Activated T-helper 17 cell treated with anti-CD3 and anti-CD28 coated beads, Interleukin-2, amount 50 U/mL, for 72 hours (primary cell): ENCODE measurements at places on chromosomes 6 and 20. TPM values are rescaled to one million over a fixed set of nuclear protein-coding genes. Genes with fewer than 3 reads are reported as not detected.

GRCh38 chr6:134533991-134534390, 216.1 kb upstream of the SGK1 start:
- no peak for ATAC-seq

DNA sequence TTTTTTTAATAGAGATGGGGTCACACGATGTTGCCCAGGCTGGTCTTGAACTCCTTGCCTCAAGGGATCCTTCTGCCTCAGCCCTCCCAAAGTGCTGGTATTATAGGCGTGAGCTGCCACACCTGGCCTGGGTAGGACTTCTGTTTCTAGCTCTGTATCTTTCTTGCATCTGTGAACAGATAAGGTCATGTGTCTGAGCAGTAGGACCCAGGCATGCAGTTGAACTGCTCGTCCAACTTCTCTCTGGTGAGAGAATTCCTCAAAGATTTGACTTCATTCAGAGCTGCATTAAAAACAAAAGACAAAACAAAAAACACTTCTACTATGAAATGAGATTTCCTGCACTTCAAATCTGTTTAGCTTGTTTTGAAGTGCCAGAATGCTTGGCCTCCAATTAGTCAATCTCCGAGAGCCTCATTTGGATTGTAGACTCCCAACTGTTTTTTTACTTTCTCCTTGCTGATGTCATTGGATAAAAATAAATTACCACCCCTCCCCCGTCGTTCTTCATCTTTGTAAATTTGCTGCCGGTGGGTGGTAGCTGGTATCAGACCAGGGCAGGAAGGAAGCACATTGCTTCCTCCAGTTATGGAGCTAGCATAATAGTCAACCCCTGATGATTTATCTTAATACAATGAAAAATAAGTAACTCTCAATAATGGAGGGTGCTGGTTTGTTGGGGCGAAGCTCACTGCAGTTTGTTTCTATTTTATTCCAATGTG, 17.6 kb downstream of the CD109 start:
- ATAC-seq, result no peak

DNA sequence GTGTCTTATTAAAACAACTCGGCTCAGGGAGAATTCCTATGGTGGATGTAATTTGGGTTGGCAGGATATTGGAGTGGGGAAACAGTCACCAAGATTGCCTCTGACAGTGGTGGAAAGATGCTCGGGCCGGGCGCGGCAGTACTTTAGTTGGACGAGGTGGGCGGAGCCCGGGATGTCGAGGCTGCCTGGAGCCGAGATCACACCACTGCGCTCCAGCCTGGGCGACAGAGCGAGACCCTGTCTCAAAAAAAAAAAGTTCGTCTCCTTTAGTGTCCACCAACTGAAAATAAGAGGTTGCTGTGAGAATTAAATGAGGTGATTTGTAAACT, 621 bp downstream of the NOL7 start:
- ATAC-seq, result peak; percentile 53

DNA sequence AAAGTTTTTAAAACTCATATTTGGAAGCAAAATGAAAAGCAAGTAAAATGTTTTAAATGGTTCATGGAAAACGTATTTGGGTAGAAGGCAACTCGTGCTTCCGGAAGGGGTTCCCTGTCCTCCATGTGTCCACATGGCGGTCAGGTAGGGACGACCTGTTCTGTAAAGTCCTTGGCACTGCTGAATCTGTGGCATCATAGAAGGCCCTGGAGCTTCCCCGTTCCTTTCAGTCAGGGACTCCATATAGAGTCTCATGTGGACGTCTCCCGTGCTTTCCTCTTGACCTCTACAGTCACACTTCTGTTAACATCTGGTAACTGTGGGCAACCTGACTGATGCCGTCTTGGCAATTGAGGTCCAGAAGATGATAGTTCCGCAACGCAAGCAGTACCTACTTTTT, 11.4 kb downstream of the DYNLT1 start:
- no peak for ATAC-seq

DNA sequence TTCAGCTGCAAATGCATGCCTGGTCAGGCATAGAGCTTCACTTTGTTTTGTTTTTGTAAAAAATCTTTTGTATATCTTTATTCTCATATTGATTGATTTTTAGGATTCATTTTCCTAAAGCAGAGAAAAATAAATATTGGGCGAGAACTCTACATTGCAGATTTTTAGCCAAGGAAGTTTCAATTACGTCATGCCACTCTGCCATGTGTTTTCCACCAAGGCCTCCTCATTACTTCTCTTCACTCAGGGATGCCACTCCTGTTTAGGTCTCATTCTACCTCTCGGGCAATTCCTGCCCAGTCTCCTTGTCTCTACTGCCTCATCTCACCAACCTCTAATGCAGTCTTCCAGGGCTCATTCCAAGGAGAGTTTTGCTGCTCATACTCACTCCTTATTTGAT, 497.3 kb upstream of the SPTLC3 start:
- no peak for ATAC-seq

- ATAC-seq, result no peak
These were observed 36.4 kb upstream of the APCDD1L start for GRCh38 chr20:58551631-58552030.

GRCh38 chr6:64874776-64875175, 832.2 kb downstream of the EYS start:
- ATAC-seq, result no peak

DNA sequence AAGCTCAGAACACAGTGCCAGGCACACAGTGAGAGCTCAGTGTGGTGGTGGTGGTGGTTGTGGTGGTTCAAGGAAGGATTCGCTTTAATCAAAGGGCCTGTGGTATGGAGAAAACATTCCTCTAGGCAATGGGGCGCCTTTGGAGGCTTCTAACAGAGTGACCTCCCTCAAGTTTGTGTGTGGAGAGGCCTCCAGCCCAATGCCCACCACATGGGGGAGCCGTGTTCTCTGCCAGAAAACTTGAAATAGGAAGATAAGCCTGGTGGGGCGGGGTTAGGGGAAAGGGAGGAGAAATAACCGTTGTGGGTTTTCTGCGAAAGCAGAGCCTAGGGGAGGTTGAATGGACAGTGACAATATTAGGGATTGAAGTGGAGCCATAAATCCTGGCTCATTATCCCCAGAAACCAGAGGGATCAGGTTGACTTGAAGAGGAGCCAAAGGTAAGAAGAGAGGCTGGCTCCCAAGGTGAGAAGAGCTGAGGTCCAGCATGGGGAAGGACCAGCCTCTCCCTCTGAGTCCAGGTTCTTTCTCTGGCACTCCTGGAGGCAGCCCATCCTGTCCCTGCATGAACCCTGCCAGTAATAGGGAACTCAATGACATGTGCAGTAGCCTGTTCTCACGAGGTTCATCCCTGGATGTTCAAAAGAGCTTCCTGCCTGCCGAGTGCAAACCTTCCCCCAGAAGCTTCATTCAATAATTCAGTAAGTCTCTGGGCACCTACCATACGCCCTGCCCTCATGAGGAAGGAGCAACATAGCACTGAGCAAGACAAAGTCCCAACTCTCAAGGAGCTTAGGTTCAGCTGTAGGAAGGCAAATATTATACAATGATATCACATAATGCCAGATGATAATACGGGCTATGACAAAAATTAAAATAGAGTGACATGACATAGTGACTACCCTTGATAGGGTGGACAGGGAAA, 51.4 kb downstream of the TGM2 start:
- ATAC-seq, result no peak

DNA sequence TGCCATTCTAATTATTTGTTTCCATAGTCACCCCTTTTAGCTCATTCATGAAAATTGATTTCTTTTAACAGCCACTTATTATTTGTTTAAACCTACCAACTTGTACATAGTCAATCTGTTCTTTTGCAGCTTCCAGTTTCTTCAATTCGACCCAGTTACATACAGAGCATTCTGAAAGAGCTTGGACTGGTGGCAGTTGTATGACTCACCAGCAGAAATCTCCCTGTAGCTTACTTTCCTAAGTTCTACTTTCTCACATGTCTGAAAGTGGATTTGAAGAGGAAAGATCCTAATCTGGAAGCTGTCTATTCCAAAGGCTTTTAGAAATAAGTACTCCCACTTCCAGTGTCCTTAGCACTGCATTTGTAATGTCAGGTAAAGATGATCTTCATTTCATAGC, 447.9 kb downstream of the HTR1B start:
- ATAC-seq, result no peak

DNA sequence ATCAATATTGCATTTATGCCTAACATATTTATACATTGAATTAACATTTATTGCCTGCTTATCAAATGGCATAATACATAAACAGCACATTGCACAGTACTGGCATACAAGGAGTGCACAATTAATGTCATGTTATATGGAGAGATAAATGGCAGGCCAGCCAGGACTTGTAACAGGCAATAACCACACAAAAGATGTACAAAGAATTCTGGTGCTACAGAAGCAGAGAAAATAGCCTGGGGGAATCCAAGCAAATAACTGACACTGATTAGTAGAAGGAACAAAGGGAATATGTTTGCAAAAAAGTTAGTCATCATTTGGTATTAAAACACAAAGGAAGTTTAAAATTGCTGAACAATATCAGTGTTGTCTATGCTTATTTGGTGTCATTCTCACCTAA, 27.3 kb downstream of the COL21A1 start:
- ATAC-seq, result no peak

DNA sequence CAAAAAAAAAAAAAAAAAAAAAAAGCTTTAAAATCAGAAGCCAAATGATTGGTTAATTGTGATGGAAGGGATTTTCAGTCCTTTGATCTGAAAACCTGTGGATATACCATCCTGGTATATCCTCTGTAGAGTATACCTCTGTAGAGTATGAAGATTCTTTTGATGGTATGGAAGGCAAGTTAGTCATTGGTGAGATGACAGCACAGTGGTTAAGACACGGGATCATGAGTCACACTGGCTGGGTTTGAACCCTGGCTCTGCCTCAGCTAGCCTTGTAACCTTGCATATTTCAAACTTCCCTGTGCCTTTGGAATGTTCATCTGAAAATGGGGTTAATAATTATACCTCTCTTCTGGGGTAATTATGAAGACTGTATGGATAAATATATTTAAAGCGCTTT, 179.3 kb downstream of the CARMIL1 start:
- ATAC-seq, result peak; percentile 81

DNA sequence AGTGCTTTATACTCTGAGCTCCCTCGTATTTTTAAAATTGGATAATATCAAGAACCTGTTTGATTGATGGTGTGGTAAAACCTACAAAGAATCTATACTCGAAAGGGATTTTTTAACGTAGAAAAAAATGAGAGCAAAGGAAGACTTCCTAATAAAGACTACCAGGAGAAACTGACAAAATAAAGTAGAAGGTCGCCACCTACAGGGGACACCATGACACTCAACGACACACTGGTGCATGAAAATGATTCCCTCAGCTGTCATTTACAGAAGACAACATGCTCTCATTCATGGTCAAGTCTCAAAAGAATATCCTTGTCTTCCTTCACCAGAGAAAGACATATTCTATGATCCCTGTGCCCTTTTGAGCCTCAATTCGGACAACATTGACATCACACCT, 10.1 kb upstream of the NHSL1 start:
- ATAC-seq, result peak; percentile 52

DNA sequence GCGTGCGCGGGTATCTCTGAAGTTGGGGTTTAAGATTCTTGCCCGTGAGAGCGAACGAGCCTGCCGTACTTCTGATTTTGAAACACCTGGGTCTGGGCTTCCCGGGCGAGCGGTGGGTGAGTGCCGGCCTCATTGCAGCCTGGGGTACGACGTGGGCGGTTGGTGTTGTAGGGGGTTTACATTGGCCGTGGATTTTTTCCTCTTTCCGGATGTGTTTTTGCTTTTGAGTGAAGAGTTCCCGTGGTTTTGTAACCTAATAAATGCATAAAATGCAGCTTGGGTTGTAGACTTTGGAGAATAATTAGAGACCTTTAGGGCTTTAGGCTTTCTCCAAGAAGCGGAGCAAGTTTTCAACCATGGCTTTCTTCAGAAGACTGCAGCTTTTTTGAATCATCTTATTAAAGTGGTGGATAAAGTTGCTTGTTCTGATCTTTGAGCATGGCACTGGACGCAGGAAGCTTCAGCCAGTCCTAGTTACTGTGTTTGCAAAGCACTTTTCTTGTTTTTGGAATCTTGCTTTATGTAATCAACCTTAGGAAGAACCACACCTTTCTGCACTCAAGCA, 314 bp downstream of the FARS2 start:
- no peak for ATAC-seq

- no peak for ATAC-seq
These were observed 715.2 kb upstream of the MANEA start for GRCh38 chr6:94862112-94862511.

DNA sequence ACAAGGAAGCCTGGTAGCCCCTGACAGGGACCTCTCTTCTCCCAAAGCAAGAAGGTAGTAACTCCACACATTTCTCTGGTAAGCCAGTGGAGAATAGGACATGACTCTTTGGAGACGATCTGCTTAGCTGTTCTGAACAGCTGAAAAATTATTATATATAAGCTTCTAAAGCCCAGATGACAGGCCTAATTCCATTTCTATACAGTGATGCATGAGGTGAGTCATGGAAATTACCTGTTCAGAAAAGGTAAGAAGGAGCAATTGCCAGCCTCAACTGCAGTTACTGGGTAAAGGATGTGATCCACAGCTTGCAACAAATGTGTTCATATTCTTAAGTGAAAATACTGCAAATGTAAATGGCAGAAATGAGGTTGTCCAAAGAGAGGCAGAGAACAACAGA, 54.0 kb downstream of the PREP start:
- ATAC-seq, result no peak

The TCP11 gene
- total RNA-seq, result not detected

The GMPR gene
- not detected for total RNA-seq

The TUBB2B gene
- total RNA-seq, result 0.35 TPM

The HLA-DQA1 gene
- 11.6 TPM for total RNA-seq

The RAET1L gene
- total RNA-seq, result not detected

The SLC4A11 gene
- total RNA-seq, result 2.0 TPM

The LRRC73 gene
- 0.26 TPM for total RNA-seq

The SEMG1 gene
- total RNA-seq, result not detected

The F13A1 gene
- total RNA-seq, result not detected

The BFSP1 gene
- 0.58 TPM for total RNA-seq

The BPIFA1 gene
- total RNA-seq, result not detected
